ENCODE measurements at places on chromosomes 1 and 21.

DNA sequence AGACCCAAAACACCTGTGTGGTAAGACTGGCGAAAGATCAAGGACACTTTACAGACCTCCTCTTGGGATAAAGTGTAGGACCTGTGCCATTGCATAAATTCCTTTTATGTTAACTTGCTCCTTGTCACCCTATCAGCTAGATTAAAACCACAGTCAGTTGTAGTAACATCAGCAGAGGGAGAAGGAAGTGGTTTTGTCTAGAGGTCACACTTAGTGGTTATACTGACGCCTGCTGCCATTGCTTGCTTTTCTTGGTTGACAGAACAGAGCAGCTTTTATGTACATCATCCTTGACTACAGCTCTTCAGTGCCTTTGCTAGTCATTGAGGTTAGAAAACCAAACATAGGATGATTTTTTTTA, 101.4 kb downstream of the PBX1 start:
- no peak for DNase-seq

- DNase-seq = no peak
Observed at GRCh38 chr21:18840239-18840638, 436.7 kb upstream of the TMPRSS15 start.

- no peak for DNase-seq
Observed at GRCh38 chr21:38280867-38281266, 24.1 kb downstream of the KCNJ15 start.

GRCh38 chr1:89552471-89553081, 27.9 kb downstream of the LRRC8B start:
- no peak for DNase-seq

- DNase-seq = no peak
Observed at GRCh38 chr1:111192658-111193519, 7.6 kb downstream of the DENND2D start.

DNA sequence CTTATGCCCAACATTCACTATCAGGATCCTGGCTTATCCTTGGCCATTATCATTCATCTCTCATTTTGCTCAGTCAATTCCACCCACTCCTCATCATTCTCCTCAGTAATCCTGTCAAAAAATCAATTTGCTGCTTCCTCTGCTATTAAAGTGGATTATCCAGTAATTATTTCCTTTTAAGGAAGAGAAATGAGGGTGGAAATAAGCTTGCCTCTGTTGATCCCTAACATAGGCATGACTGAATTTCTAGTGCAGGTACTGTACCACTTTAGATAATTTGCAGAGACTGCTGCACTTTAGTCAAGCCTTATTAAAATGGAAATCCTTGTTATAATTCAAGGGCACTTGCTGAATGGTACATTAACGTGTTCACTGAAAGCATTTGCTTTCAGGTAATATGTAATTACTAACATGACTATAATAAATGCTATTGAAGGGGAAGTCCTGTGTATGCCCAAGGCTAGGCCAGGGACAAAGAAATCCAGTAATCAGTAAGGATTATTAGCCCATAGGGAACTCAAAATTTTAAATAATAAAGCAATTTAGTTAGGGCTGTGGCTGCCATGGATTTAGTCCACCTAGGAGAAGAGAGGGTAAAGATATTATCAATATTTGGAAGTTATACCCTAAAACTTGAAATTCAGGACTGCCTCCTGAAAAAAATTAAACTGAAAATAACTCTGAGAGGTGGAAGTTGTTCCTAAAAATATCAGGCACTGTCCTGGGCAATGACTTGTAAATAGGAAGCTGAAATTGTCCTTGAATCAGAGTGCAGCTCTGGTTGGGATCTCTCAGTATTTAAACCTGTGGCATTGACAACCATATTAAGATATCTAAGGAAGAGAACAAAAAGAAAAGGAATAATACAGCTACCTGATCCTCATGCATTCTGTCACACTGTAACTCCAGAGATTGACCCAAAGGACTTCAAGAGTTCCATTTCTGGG, 43.4 kb downstream of the RGS2 start:
- DNase-seq = no peak

- DNase-seq = no peak
Observed at GRCh38 chr1:6353955-6354658, 39.5 kb downstream of the ACOT7 start.

- no peak for DNase-seq
Observed at GRCh38 chr1:163922743-163923201, 601.0 kb downstream of the NUF2 start.

DNA sequence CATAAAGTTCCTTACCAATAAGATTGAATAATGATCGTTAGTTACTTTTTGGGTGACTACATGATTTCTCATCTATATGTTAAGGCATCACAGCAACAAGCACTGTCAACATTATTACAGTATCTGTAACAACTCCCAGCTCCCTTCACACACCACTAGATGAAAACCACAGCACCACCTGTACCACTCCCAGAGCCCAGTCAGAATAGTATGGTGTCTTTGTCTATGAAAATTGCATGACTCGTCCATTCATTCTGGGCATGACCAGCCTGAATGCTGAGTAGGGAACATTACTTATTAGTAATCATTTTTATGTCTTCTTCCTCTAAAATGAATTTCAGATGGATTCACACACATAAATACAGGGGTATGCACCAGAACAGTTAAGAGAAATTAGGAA, 7.0 kb downstream of the OLFML2B start:
- no peak for DNase-seq

GRCh38 chr1:83931658-83932253, 67.2 kb downstream of the TTLL7 start:
- DNase-seq = peak; percentile 25

DNA sequence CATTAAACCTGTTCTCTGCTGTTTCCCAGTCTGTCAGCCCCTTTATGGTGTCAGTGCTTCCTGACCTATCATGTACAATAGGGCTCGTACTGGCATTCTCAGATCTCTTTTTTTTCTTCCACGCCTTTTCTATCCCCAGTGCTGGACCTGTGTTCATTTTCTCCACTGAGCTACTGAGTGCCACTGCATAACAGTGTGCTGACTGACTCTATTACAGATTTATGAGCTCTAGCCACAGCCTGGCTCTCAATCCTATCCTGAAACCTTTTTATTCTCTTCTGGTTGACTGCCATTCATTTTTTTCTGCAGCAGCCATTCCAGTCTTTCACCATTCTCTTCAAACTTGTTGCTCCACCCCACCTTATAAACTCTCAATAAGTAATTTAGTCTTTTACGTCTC, 59.6 kb upstream of the MACF1 start:
- DNase-seq = no peak

DNA sequence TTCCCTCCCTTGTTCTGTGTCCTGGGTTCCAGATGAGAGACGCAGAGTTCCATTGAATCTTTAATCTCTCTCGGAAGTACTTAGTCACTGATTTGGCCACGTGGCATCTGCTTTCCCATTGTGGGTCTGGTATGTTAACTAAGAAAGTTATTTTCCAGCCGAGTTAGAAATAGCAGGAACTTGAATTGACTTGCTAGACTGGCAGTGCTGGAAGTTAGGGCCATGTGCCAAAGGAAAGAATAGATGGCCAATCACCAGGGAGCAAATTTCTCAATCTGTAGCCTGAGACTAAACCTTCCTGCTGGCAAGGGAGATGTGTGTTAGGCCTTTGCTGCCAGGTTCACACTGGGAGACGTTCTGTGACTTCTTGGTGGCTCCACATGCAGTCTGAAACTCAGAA, 24.2 kb upstream of the SLFNL1 start:
- no peak for DNase-seq

- DNase-seq = no peak
Observed at GRCh38 chr1:245448975-245449431, 294.2 kb downstream of the KIF26B start.

DNA sequence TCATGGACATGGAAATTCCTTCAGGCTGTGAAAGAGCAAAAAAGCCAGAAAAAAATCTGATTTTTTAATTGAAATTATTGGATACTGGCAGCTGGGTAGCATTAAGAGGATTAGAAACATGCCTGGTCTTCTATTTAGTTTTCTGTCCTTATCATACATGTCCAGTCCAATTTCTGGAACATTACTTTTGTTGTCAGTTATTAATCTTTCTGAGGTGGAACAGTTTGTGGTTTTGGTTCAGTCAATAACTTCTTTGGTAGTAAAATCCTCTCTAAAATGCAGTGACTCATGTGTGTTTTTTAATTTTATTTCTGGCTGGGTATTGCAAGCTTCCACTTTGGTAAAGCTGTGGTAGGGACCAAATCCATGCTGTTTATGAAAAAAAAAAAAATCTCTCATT, 687.0 kb upstream of the ADGRL2 start:
- no peak for DNase-seq

DNA sequence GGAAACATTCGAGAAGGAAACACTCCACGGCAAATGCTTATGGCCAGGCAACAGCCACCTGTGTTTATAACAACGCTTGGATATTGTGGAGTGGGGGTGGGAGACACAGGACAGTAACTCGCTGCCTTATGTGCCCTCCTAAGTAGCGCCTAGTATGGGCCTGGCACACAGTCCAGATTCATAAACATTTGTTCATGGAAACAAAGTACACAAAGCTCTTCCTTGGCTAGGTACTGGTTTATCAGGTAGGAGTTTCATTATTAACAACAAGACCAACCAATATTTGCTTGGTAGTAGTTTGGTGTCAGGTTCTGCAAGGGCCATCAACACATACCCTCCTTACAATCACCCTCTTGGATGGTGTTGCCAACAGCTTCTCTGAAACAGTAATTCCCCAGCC, 23.4 kb downstream of the TMCO4 start:
- DNase-seq = no peak

DNA sequence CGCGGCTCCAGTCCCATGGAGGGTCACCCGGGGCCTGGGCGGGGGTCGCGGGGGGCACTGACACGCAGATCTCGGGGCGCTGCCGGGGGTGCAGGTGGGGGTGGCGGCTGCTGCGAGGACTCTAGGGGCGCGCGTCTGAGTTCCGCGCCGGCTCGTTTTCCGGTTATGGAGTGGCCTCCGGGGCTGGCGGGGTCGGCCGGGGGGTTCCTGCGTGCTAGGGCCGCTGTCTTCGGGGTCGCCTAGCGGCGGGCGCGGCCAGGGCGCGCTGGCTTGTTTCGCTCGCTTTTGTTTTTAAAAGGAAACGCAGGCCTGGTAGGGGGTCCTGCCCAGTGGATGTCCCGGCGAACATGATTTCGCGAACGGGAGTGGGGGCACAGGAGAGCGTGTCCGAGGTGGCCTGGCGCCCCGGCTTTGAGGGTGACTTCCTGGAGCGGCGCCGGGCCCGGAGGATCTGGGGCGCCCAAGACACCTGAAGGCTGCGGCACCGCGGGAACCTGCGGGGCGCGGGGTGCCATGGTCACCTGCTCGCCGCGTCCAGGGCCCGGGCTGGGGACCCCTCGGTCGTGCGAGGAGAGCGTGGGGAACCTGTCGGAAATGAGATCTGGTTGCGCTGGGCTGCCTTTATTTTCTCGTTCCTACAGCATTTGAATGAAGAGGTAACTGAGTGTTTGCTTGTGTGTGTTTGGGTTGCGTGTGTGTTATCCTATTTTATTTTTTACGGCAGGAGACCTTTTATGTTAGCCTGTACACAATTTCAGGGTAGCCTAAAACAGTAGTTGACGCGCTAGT, 618 bp downstream of the ETS2 start:
- peak; percentile 65 for DNase-seq

DNA sequence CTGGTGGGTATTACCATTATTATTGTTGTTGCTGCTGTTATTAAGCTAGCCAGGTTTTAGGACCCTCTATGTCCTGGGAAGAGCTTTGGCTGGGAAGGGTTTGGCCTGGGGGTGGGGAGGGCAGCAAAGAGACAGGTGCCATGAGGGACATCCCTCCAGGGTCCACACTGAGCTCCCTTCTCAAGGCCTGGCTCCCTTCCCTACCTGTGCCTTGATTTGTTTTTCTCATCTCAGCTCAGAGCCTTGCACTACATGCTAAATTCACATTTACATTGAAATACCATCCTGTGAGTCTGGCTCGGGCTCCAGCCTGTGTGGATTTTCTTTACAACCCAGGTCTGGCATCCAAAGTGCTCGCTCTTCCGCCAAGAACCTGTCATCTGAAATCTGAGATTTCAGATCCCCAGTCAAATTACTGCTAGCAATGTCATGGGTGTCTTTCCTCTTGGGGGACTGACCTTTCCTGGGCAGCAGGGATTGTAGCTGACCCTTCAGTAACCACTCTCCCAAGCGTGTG, 536.3 kb downstream of the PTPRU start:
- DNase-seq = no peak

DNA sequence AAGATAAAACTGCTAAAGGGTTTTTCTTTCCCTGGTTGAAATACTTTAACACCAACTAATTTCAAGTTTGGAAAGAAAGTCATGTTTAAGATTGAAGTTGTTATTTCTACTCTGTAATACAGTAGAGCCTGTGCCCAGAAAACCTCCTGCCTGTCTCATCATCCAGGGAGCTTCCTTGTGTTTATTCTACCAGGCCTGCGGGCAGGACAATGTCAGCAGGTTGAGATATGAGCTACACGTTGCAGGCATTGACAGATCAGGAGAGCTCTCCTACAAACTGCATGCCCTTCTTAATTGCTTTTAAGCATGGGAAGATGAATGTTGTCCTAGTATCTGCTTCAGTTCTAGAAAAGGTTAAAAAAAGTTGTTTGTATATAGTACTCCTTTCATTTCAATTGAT, 43.1 kb upstream of the CTBS start:
- no peak for DNase-seq

DNA sequence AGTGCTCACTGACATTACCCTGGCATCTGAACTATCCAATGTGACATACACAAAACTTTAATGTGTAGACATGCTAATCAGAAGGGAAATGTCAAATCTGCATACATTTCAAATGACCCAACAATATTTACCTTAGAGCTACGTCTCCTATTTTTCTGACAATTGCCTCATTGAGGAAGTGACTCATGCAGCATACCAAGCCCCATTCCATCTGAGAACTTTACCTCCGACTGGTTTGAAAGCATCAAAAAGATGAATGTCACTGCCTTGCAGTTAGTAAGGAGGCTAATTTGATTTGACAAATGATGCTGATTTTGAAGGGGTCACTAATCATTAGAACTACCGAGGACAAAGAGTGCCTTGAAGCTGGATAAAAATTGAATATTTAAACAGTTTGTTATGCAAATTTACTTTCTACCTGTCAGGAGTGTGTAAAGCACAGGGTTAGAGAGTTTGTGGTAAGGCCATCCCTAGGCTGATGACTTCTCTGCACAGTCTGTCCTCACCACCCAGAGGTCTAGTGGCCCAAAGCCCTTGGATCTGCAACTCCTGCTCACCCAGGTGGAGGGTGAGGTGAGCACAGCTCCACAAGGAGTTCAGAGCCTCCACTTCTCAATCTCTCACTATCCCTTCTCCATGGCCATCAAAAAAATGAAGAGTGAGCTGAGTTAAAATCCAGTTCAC, 500.3 kb upstream of the C1orf87 start:
- DNase-seq = no peak

Data from activated naive CD4-positive, alpha-beta T cell treated with anti-CD3 and anti-CD28 coated beads, Interleukin-2, amount 10 ng/mL, durations not matched to agents 7 days and 5 days (primary cell).